ENCODE measurements at places on chromosomes 12 and 14.

GRCh38 chr14:103456167-103456835, 66.3 kb downstream of the CKB start:
- DNase-seq, result no peak

GRCh38 chr12:121781484-121781997, 11.9 kb downstream of the RHOF start:
- DNase-seq, result no peak

DNA sequence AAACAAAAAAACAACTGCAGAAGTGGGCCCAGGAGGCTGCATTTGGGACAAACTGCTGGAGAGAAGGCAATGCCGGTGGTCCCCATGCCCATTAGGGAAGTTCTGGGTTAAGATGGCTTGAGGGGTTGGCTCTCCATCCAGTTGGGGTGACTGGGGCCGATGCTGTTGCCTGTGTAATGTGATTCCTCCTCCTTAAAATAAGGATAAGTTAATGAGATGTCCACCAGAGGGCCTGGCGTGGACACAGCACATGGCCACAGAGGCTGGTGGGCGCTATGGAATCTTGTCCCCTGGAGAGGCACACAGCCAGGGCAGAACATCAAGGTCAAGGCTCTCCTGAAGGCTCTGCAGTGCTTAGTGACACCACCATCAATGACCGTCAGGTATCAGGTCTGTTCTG, 1.0 kb upstream of the TESC start:
- DNase-seq, result no peak

- no peak for DNase-seq
These were observed 168.0 kb downstream of the RAD51B start for GRCh38 chr14:67987606-67988005.

GRCh38 chr14:91415794-91416743, 1.6 kb downstream of the CCDC88C start:
- DNase-seq, result no peak

- no peak for DNase-seq
These were observed 489 bp downstream of the CEP290 start for GRCh38 chr12:88141425-88141773.

All from activated T-cell treated with anti-CD3 and anti-CD28 coated beads for 4 hours (primary cell).